ENCODE measurements at places on chromosomes 11 and 22. TPM values are rescaled to one million over a fixed set of nuclear protein-coding genes. Genes with fewer than 3 reads are reported as not detected.

The MOV10L1 gene
- not detected for total RNA-seq

The IGSF22 gene
- total RNA-seq = not detected

DNA sequence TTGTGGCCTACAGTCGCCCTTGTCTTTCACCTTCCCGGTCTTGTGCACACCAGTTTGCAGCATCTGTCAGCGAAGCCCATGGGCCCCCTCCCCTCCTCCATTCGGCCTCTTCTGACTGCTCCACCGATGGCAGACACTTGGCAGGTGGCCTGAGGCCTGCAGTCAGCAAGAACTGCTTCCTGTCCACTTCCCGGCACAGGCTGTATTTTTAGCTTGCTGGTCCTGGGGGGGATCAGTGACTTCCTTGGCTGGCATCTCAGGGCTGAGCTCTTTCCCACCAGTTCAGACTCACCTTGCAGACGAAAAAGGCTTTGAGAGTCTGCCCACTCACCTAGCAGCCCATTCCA is 106.4 kb downstream of the SYN3 start:
- H3K36me3 ChIP-seq = no peaks in the 10 kb centered on the region
- H3K4me1 ChIP-seq = no peaks in the 10 kb centered on the region
- no peak overlapping the region for H3K4me3 ChIP-seq
- H3K27me3 ChIP-seq = no peaks in the 10 kb centered on the region
- no peak overlapping the region for H3K27ac ChIP-seq

- H3K27ac ChIP-seq = no peak overlapping the region
- H3K4me1 ChIP-seq = no peaks in the 10 kb centered on the region
- H3K36me3 ChIP-seq = no peaks in the 10 kb centered on the region
- no peak for DNase-seq
- peaks cover 58% of the 10 kb centered on the region for H3K27me3 ChIP-seq
These were observed 28.1 kb upstream of the FBXO3 start for GRCh38 chr11:33802194-33802950.

- H3K4me1 ChIP-seq = no peaks in the 10 kb centered on the region
- no peak overlapping the region for H3K27ac ChIP-seq
- no peak for DNase-seq
- H3K4me3 ChIP-seq = no peak overlapping the region
These were observed 45.5 kb upstream of the CRYBB3 start for GRCh38 chr22:25153961-25154666.

The SMDT1 gene
- 78.2 TPM for total RNA-seq

The FAM168A gene
- total RNA-seq = 25.9 TPM

DNA sequence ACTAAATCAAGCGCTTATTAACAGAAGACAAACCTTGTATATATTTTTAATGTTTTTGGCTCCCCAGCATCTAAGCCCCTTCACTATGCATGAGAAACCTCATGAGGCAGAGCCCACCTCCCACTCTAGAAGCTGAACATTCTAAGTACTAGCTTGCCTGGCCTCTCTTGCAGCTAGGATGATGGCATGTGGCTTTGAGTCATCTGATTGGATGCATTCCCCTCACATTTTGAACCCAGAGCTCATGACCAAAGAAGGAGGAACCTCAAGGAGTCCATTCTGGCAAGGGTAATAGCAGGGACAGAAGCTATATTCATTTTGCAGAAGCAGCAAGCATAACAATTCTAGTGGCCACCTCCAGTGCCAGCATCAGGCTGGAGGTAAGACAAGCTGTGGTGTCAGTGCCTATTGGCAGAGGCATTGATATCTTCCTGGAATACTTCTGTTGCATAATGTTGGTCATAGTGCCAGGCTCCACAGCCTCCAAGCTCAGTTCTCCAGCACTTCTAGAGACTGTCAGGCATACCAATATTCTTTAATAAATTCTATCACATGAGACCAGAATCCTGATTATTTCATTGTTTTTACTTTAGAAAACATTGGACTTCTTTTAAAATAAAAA is 14.2 kb upstream of the ZC3H12C start:
- DNase-seq = no peak
- H3K4me3 ChIP-seq = no peak overlapping the region
- H3K27me3 ChIP-seq = peaks cover 8% of the 10 kb centered on the region
- H3K36me3 ChIP-seq = no peaks in the 10 kb centered on the region

Measured in activated CD8-positive, alpha-beta T cell treated with anti-CD3 and anti-CD28 coated beads, Interleukin-2, amount 10 ng/mL, durations not matched to agents 7 days and 5 days (primary cell).